ENCODE measurements at places on chromosomes 13 and 19.
A peak's percentile ranks its signal among the peaks of the same experiment; 100 is the strongest.

DNA sequence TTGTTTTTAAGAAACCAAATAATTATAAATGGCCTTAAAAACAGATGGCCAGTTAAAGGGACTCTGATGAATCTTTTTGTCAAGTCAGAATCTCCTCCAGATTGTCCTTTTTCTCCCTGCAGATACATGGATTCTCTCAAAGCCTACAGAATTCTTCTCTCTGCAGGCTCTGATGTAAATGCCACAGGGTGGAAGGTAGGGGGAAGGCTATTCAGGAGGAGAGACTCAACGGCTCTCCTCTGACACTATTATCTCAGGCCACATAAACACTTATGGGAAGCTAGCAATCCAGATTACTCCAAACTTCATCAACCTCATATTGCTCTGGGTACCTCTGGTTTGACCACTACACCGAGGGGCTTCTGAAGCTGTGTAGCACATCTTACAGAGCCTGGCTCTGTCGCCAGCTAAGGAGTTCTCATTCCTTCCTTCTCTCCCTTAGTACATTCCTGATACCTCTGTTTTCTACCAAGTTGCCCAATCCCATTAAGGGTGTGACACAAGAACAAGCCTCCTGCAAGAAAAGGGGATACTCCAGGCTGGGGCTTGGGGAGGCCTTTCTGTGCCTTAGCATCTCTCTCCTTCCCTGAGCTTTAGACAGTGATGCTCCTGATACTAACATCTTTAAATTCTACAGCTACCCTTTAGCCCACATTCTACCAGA lies 14.9 kb downstream of the LCP1 start:
- DNase-seq: no peak

GRCh38 chr13:104597546-104598180 lies 1531.4 kb upstream of the SLC10A2 start:
- DNase-seq: no peak

DNA sequence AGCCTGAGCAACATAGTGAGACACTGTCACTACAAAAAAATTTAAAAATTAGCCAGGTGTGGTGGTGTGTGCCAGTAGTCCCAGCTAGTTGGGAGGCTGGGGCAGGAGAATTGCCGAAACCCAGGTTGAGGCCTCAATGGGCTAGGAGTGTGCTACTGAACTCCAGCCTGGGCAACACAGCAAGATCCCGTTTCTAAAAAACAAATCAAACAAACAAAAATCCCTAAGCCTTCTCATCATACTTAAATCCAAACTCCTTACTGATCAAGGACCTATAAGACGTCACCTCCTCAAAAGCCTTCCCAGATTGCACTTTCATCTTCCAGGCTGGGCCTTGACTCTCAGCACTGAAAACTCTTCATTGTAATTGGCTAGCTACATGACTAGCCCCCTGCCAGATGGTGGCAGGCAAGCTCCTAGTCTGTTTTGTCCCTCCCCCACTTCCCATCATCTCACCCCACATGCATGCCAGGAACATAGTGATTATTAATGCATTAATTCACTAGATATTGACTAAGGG lies 17.5 kb upstream of the NANOS3 start:
- no peak for DNase-seq

DNA sequence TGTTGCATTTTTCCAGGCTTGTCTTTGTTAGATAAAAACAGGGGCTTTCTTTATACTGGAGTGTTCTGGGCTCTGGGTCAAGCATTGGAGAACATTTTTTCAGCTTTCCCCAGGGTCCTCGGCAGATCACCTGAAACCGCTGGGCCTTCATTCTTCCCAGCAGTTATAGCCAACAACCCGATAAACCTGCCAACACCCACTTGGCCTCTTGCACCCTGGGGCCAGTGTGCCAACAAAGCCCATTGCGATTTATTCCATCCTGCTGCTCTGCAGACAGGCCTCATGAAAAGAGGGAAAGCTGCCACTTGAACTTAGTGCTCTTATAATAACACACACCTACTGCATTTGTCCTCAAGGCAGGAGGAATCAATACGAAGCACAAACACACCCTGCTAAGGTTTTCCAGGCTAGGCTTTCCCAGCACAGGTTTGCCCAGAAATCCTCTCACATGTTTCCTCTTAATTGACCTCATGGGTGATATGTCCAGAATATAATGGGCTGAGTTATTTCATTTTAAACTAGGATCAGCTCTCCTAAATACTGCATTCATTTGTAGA lies 669.3 kb downstream of the LIG4 start:
- no peak for DNase-seq

GRCh38 chr19:10686661-10687517 lies 14.3 kb upstream of the QTRT1 start:
- no peak for DNase-seq

DNA sequence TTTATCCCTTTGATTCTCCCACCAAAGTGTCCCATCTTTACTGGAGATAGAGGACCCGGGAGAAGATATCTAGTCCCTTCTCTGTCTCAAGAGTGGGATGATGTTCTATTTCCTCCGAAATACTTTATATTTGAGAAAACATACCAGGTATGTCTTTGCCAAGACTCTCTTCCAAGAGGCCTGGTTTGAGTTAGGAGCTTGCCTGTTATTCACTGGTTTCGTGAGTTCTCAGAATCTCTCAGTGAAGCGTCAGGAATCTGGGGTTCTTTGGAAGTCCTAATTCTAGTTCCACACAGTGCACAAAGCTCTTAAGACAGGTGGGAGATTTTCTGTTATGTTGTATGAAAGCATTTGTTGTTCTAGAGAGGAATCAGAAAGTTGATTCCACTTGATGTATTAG lies 182.0 kb downstream of the DNAJC15 start:
- no peak for DNase-seq

DNA sequence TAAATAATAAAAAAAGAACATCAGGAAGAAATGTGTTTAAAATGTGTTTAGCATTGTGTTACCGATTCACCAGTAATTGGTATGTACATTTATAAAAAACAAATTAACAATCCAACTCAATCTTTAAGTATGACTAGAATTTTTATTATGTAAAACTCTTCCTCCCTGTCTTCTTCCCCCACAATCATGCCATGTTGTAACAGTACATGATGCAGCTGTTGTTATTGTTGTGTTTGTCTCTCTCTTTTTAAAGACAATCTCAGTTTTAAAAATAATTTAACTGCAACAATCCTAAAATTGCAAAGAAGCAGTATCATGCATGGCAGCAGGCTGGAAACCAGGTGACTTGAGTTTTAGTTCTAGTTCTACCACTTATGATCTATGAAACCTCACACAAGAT lies 180.2 kb downstream of the RGCC start:
- DNase-seq: no peak

- no peak for DNase-seq
Observed at GRCh38 chr13:48437371-48437770, 24.5 kb upstream of the LPAR6 start.

- peak; percentile 83 for DNase-seq
Observed at GRCh38 chr19:45473682-45474605, 6.1 kb downstream of the FOSB start.

DNA sequence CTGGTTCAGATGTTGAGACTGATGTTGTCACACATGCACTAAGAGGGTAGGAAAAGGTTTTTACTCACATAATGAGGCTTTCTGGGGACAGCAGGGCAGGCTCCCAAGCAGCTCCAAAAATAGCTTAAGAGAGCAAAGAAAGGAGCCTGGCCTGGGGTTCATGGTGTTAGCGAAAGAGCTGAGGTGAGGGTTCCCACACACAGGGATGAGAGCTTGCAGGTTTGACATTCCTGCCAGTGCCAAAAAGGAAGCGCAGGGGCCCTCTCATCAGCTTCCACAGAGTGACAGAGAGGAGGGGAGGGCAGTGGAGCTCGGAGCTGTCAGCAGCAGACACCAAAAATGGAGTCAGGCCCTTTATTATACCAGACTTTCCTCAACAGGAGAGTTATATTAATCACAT lies 65.5 kb upstream of the FAM216B start:
- DNase-seq: no peak

DNA sequence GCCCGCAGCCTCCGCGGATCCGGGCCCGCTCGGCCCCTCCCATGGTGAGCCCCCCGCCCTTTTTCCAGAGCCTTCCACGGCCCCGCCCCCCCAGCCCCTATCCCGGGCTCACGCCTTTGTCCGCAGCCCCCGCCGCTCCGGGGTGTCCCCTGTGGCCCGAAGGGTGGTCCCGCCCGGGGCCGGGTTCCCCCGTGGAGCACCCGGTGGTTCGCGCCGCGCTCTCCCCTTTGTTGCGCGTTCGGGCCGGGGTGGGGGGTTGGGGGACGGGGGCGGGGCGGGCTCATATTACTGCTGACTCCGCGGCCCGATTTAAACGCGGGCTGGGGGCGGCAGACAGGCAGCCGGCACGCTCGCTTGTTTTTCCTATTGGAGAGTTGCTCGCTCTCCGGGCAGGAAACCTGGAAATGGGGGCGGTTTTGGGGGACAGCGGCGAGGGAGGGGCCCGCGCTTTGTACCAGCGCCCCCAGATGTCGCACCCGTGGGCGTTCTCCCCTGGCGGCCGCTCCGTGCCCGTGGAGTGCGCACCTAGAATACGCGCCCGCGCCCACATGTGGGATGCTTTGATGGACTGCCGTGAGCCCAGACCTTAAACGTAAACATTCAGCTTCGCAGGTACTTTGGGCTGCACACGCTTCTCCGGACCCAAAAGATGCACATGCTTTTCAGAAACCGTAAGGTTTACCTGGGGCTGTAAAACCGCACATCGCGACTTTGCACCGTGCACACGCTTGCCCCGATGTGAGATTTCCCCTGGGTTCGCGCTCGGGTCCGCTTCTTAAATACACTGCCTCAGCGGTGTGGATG lies 699 bp downstream of the PTOV1 start:
- DNase-seq: peak; percentile 42

- DNase-seq: no peak
Observed at GRCh38 chr13:32206097-32206740, 108.9 kb downstream of the ZAR1L start.

DNA sequence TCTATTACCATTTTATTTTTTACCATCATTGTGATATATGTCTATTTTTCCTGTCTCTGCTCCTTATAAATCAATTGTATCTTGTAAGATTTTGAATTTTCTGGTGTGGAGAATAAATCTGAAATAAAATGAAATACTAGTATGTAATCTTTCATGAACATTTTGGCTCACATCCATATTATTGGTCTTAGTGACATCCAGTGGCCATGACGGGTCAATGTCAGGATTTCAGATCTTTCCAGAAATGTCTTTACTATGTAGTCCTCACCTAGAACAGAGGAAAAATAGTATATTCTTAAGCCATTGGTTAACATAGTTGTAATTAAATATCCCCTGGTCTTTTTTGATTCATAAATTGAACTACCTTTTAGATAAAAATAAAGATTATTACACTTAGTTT lies 109.8 kb upstream of the GPC6 start:
- DNase-seq: no peak

DNA sequence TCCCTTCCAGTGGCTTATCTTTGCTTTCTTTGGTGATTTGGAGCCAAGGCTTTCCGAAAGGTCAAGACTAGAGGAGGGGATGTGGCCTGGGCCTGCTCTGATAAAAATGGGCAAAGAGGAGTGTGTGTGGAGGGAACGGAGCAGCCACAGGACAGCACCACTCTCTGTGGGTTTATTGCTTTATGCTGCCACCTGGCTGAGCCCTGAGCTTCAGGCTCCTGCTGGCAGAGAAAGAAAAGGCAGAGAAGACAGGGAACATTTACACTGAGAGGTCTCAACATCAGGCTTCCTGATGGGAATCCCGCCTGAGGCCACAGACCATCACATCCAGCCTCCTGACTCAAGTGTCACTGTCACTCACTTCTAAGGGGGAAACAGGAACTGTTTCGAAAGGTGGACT lies 9.2 kb upstream of the GSX1 start:
- no peak for DNase-seq

DNA sequence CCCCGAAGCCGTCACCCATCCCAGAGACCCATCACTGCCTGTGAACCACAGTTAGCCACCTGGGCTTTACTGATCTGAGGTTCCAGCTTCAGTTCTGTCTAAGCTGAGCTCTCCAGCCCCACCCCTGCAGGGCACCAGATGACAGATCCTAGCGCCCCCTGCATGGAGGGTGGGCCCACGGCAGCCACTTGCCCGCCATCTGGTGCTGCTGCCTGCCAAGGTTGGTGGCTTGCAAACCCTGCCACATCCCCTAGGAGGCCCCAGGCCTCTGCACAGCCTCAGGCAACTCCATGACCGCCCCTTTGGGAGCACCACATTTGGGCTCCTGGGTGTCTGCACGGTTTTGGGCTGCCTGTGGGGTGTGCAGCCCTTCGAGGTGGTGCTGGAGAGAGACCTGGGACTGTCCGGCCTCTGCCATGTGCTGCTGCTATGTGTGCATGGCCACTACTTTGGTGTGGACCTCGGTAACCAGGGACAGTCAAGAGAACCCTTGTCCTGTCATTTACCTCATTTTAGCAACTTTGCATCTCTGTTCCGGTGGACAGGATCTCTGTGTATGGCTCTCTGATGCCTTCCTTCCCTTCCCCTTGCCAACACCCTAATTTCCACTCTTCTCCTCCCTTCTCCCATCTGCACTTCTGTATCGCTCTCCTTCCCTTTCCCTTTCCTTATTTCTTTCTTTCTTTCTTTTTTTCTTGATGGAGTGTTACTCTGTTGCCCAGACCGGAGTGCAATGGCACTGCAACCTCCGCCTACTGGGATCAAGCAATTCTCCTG lies 17.4 kb upstream of the SDHAF1 start:
- no peak for DNase-seq

DNA sequence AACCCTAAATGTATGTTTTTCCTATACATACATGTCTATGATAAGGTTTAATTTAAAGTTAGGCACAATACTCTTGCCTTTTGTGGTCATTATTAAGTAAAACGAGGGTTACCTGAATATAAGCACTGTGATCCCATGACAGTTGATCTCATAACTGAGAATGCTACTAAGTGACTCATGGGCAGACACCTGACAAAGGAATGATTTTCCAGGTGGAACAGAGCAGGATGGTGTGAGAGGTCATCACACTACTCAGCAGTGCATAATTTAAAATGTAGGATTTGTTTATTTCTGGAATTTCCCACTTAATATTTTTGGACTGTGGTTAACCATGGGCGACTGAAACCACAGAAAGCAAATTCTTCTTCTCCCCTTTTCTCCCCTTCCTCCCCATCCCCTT lies 178.9 kb downstream of the UGGT2 start:
- DNase-seq: no peak

DNA sequence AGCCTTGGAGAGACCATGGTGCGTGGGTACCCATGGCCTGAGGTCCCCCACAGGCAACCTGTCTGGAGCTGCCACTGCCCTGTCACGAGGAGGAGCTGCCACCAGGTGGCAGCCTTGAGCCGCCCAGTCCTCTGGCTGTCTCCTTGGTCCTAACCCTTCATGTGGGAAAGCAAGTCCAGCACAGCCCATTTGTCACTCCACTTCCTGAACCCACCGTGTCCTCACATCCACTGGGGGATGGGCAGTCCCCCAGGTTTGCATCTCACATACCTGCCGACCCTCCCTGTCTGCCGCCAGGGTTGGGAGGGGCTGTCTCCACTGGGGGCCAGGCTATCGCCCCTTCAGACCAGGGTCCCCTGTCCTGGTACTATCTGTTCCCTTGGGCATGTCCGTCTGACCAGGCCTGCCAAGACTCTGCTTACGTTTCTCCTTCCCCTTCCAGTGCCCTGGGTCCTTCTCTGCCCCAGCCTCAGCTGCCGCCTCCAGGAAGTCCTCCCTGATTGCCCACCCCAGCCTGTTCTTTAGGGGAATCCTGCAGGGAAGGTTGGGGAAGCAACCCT lies 4.5 kb downstream of the FAM174C start:
- DNase-seq: peak; percentile 83

- DNase-seq: no peak
Observed at GRCh38 chr13:107516517-107516916, 698.8 kb downstream of the LIG4 start.

Data from CD4-positive, alpha-beta T cell treated with Interleukin-4 for 1 hour (primary cell).